ENCODE measurements at places on chromosomes 13 and 19.

DNA sequence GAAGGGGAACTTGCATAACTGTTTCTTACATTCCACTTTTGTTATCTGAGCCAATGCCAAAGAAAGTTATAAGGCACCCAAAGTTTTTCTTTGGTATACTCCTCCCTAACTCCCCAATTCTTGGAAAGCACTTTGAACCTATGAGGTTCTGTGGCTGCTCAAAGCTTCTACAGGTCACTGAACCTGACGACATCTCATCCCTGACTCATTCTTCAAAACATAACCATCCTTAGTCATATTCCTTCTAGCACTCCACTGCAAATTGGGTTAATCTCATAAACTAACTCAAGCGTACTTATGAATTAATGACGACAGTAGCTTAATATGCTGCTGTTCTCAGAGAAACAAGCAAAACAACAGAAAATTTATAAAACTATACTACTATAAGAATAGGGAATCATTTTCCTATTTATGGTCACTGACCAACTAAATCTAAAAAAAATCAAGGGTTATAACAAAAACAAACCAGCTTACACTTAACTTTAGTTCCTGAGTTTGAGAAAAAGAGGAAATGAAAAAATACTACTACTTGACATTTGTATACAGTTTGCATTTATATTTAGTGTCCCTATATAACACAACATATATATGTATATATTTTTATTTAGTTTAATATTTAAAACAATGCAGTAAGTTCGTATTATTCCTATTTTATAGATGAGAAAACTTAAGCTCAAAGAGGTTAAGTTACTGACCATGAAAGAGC is 69.1 kb downstream of the CAB39L start:
- no peak for DNase-seq

GRCh38 chr19:47098608-47099007 is 15.0 kb downstream of the ZC3H4 start:
- DNase-seq = no peak

GRCh38 chr13:98938801-98939200 is 39.1 kb downstream of the DOCK9 start:
- no peak for DNase-seq

GRCh38 chr13:111472559-111473460 is 152.4 kb downstream of the TEX29 start:
- DNase-seq = no peak

Data from stimulated activated CD8-positive, alpha-beta memory T cell treated with anti-CD3 and anti-CD28 coated beads, Interleukin-2, amount 100 ng/mL, for 48 hours (primary cell).